Mesenteric fat pad (tissue), 1 donor: ENCODE measurements at places on chromosomes 7 and 10.

- DNase-seq = no peak
Observed at GRCh38 chr7:43462836-43463235, 120.1 kb upstream of the STK17A start.

DNA sequence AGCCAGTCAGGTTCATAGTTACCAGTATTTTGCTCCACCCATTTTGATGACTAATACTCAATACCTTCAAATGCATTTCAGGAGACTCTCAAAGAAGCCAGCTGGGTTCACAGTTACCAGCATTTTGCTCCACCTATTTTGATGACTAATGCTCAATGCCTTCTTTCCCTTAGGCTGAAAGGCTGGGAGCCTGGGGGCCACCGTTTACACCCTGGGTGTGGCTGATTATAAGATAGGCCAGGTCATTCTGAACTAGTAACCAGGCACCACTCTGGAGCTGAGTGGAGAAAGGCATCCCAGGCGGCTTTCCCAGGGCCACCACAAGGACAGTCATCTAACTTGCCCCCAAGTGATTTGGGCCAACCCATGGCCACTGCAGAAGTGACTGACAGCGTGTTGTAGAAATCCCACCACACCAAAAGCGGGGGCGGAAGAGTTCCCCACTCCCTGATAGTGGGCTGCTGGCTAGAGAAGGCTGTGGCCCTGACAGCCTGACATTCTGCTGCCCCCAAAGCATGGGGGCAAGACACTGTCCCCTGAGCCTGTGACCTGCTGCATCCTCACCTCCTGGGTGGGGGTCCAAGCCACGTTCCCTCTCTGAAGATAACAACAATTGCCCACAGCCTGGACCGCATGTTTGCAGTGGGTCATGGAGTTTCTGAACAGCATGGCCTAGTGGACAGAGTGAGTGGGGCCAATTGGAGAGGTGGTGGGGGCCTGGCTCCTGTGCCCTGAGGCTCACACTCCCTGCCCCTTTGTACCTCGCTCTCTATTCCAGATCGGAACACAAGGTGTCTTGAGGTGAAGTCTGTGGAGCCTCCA is 23.0 kb upstream of the ZNF488 start:
- DNase-seq = peak; percentile 71

GRCh38 chr10:42930516-42931192 is 146.2 kb upstream of the RET start:
- no peak for DNase-seq

DNA sequence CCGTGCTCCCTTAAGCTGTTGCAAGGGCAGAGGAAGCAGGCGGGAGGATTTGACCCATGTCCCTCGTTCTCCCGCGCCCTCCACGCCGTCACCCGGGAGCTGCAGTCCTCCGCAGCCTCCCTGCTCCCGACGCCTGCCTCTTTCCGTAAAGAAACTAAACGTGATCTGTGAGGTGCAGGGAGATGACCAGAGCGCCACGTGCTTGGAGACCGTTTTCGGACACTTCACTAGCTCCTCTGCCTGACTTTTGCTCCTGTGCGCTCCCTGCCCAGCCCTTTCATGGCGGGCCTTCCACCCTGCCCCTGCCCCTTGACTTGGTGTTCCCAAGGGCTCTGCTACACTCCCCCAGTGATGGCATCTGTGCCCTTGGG is 171.2 kb downstream of the LSM5 start:
- DNase-seq = no peak
